Sciatic nerve (tissue), 2 donors: ENCODE measurements at places on chromosomes 5 and 9.

- no peak for DNase-seq
Observed at GRCh38 chr9:106622164-106622487, 240.8 kb upstream of the ZNF462 start.

- no peak for DNase-seq
Observed at GRCh38 chr9:132160802-132161742, 786 bp upstream of the NTNG2 start.

DNA sequence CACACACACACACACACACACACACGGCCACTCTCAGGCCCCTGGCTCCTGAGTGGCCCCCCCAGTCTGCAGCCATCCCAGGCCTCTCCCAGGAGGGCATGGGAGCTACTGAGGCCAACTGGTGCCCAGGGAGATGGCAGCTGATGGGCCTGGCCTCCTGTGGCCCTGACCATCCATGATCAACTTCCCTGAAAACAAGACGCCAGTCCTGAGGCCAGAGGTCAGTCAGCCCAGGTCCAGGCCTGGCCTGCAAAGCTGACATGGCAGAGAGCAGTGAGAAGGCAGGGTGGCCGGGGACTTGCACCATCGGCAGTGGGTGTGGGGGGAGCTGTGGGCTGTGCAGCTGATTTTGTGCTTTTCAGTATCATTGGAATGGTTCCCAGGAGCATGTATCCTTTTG, 47.0 kb downstream of the SARDH start:
- no peak for DNase-seq

- no peak for DNase-seq
Observed at GRCh38 chr5:173420108-173420507, 91.9 kb upstream of the STC2 start.

DNA sequence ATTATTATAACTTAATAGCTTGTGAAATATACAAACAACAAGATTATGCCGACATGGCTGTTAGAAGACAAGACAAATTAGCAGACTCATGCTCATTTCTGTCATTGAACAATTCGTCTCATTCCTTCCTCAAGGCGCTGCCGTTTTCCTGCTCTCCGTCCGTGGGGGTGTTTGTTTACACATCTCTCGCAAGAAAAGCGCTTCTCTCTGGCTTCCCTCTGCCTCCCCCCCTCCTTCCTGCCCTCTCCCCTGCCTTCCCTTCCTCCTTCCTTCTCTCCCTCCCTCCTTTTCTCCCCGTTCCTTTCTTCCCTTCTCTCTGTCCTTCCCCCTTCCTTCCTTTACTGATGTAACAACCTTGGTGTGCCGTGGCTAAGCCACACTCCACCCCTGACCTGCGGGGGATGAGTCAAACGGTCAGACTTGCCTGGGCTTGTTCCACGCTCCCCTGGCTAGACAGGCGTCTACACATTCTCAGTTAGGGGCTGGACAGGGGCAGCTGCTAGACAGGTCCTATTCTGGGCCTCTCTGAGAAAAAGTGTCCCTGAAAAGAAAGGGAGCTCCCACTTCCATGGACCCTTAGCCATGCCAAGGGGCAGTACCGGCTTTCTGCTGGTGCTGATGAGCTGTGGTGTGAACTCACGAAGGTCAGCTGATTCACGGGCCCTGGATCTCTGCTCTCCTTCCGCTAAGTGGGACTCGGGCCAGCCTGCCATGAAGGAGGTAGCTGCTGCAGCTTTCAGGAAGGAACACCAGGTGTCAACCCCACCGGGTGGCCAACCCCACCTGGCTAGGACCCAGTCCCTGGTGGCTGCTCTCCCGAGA, 32.0 kb upstream of the SPTLC1 start:
- no peak for DNase-seq

GRCh38 chr9:118532592-118532991, 828.4 kb downstream of the TLR4 start:
- DNase-seq, result no peak

DNA sequence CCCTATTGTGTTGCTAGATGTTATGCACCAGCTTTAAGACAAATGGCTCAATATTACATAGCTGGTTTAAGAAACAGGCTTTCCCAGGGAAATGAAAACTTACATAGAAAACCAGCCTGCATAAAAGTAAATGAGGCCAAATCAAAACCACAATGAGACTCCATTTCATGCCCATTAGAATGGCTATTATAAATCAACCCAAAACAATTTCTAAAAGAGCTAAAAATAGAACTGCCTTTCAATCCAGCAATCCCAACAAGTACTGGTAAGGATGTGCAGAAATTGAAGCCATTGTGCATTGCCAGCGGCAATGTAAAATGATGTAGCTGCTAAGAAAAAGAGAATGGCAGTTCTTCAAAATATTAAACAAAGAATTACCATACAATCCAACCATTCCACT, 1170.0 kb upstream of the CDH9 start:
- no peak for DNase-seq

- DNase-seq, result no peak
Observed at GRCh38 chr9:111372297-111372696, 42.3 kb upstream of the OR2K2 start.

- DNase-seq, result no peak
Observed at GRCh38 chr5:140295414-140295813, 7.5 kb downstream of the PFDN1 start.

DNA sequence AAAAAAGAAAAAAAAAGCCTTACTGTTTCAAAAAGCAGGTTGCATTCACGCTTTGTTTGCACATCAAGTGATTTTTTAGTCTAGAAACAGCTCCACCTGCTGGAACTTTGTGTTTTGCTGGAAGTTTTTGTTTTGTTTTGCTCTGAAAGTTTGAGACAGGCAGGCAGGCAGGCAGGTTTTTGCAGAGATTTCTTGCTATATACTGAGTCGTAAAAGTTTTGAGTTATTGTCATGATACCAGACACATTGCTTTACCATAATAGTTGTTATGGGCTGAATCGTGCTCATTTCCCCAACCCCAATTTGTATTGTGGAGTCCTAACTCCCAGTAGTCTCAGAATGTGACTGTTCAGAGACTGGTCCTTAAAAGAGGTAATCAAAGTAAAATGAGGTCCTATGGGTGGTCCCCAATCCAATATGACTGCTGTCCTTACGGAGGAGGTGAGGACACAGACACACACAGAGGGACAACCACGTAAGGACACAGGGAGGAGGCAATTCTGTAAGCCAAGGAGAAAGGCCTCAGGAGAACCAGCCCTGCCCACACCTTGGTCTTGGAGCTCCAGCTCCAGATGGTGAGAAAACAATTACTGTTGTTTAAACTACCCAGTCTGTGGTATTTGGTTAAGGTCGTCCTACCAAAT, 20.9 kb downstream of the OR2Y1 start:
- no peak for DNase-seq

DNA sequence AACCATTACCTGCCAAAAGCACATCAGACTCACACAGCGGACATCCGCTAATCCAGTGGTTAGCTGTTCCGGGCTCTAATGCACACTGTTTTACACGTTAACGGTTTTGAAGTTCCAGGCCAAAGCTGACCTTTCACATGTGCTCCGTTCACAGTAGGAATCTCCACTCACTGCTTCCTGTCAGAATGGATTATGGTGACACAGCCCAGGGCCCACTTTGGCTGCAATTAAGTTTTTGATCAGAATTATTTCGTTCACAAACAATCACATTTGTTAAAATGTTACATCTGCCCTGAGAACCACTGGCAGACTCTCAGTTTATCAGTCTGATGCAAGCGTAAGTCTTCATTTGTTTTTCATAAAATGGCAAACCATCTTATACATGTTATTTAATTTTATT, 30.2 kb upstream of the CATSPER3 start:
- no peak for DNase-seq

DNA sequence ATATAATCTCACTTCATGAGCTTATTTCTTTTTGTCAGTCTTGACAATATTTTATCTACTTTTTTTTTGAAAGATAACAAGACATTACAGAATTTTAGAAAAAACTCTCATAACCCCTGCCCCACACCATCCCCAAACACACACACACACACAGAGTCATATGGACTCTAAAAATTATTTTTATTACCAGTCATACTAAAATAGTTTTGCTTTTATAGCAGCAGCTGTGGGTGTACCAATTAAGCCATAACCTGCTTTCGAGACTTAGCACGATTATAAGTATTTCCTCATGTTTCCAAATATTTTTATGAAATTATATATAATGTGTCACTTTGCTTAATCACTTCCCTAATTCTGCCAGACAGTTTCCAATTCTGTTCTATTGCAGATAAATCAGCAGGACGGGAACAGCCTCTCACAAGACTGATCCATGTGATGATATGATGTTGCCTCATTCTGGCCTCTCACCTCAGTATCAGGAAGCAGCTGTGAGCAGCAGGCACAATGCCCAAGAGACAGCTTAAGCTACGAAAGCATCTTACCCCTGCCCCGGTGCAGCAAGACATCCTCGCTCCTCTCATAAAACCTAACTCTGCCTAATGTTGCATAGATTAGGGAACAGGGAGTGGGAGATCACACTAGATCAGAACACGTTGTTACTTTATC, 7.0 kb downstream of the PDCL start:
- peak; percentile 73 for DNase-seq

GRCh38 chr5:179241175-179241574, 104.1 kb downstream of the ADAMTS2 start:
- peak; percentile 63 for DNase-seq

DNA sequence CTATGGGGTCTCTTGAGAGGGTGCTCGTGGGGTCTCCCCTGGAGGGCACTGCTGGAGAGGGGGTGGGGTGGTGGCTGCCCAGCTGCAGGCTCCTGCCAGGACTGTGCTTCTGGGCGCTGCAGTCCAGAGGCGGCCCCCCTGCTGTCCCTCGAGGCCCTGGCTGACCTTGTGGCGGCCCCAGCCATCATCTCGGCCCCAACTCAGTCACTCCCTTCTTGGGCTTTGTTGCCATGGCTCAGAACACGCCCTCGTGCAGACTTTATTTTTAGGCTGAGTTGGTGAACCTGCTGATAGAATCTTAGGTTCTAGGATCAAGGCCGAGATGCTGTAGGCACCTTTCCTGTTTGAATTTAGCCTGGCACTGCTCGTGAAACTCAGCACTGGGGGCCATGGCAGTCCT, 22.8 kb downstream of the FBXW5 start:
- no peak for DNase-seq

GRCh38 chr5:133924221-133924920, 44.1 kb downstream of the C5orf15 start:
- DNase-seq, result no peak

- no peak for DNase-seq
Observed at GRCh38 chr5:131256507-131256823, 7.4 kb upstream of the CDC42SE2 start.

GRCh38 chr5:96338091-96338490, 95.0 kb downstream of the PCSK1 start:
- DNase-seq, result no peak

DNA sequence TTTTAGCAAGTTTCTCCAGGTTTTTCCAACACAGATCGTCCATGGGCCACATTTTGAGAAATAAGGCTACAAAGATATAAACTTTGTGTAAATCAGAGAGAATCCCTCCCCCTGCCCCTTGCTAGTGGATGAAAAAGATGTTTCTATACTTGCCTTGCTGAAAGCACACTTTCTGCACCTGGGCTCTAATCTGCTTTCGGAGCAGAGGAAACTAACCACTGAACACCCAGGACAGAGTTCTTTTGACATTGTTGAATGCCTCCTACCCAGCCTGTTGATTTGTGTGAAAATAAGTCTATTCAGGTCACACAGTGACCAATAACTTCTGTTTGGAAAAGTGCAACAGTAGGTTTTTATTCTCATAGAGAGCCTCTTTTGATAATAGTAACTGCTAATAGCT, 7.5 kb downstream of the ADRB2 start:
- DNase-seq, result no peak

- no peak for DNase-seq
Observed at GRCh38 chr5:86881493-86882090, 263.9 kb downstream of the COX7C start.

- no peak for DNase-seq
Observed at GRCh38 chr9:86187121-86187520, 72.3 kb downstream of the C9orf153 start.

DNA sequence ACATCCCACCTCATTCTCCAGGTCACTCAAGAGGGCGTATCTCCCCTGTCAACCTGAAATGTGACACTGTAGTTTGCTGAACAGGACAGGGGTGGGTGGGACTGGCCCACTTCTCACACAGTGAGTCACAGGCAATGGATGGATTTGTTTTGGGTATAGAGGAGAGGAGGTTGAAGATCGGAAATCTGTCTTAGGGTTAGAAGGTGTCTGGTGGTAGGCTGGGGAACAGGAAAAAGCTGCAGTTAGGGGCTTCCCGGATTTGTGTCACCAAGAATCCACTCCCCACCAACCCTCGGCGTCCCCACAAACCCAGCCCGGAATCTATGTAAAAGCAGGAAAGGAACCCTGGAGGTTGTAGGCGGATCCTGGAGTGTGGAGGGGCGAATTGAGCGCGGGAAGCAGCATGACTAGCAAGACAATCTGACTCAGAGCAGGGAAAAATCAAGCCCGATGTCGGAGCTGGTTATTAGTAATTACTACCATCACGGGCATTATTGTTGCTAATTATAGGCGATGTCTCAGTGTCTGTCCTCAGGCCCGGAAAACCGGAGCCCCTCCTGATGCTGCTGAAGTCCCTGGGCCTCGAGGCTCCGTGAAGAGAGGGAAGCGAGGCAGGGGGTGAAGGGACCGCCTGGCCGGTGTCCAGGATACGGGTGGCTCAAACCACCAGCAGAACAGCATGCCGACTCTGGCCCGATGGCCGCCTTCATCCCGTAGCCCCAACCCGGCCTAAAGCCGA, 1.7 kb upstream of the IRX1 start:
- DNase-seq, result no peak

GRCh38 chr9:2173170-2173569, 158.0 kb downstream of the SMARCA2 start:
- DNase-seq, result no peak

- no peak for DNase-seq
Observed at GRCh38 chr9:99042620-99043019, 62.3 kb upstream of the TGFBR1 start.

- no peak for DNase-seq
Observed at GRCh38 chr5:132822650-132823480, 7.6 kb downstream of the SHROOM1 start.

DNA sequence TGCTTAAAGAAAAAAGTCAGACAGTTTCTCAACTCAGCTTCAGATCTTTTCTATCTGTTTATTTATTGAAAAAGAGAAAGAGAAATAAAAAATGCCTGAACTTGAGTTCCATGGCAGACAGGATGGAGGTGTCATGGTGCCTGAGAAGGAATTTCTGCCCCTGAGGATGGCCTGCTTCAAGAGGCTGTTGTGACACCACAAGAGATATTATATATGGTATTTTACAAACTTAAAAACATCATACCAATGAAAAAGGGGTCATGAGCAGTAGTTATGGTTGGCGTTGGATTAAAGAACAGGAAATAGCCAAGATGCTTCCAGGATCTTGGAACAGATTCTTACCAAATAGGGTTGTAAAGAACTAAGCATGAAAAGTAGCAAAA, 344.6 kb downstream of the GLIS3 start:
- DNase-seq, result no peak

- no peak for DNase-seq
Observed at GRCh38 chr5:60993875-60994571, 49.0 kb downstream of the NDUFAF2 start.

DNA sequence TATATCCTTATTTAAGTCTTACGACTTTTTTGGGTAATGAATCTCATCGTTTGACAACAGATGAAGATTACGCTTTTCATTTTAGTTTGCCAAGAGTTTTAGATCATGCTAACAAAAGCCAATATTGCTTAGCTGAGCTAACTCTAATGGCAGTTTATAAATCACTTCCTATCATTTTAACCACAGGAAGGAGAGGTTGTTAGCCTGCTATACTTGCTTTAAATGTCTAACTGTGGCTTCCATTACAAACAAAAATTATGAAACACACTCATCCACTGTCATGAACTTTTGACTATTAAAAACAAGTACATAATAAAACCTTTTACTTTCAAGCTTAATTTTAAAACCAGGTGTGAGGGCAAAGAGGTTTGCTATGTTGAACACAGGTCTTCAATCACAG, 53.7 kb upstream of the ANKH start:
- no peak for DNase-seq
